ENCODE measurements at places on chromosomes 5 and 9. TPM values are rescaled to one million over a fixed set of nuclear protein-coding genes. Genes with fewer than 3 reads are reported as not detected.
A peak's percentile ranks its signal among the peaks of the same experiment; 100 is the strongest.

- no peak for DNase-seq
Measured at GRCh38 chr9:124481115-124481514, 26.1 kb downstream of the NR5A1 start.

GRCh38 chr9:125747053-125747764 is at the start of gene PBX3:
Gene PBX3 (plus strand): TSS chr9:125747373.
- peak; percentile 91 for DNase-seq

GRCh38 chr9:98852460-98852734 is 44.9 kb downstream of the GALNT12 start:
- DNase-seq: no peak

Gene ANKDD1B
- 0.72 TPM for total RNA-seq

Gene NUTM2G
- total RNA-seq: not detected

Gene PDE6A
- under 0.01 TPM for total RNA-seq
